Mesenchymal stem cell (in vitro differentiated cells and primary cell): ENCODE measurements at places on chromosomes 1 and 21.

- no peak for DNase-seq
Observed at GRCh38 chr1:187630653-187631380, 802.1 kb downstream of the PLA2G4A start.

DNA sequence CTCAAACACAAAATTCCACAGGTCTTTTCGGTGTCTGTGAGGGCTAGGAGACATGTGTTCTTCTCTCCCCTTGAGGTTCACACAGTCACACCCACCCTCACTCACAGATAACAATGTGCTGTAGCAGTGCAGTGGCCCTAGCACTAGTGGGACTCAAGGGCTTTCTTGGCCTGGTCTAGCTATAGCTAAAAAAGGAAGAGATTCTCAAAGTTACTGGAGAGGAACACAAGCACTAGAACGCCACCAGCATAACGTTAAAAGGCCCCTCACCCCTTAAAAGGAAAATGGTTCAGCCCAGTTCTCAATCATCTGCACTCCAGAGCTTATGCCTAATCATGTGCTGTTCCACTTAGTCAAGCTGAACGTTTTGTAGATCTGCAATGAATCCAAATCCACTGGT lies 39.5 kb downstream of the RGS8 start:
- no peak for DNase-seq

DNA sequence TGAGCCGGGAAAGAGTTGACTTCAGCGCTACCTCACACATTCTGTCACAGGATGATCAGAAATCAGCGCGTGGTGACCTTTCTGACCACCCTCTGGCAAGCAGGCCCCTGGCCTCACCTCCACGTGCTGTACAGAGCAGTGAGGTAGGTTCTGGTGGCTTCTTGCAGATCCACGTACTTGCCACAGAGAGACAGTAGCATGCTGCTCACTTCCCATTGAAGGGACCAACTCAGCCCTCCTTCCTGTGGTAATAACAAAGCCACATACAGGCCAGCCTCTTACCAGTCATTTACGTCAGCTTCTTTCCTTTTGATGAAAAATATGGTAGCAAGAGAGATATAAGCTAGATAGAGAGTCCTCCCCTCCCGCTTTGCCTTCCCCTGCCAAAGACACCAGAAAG lies 200.7 kb downstream of the CHRM3 start:
- DNase-seq: no peak

DNA sequence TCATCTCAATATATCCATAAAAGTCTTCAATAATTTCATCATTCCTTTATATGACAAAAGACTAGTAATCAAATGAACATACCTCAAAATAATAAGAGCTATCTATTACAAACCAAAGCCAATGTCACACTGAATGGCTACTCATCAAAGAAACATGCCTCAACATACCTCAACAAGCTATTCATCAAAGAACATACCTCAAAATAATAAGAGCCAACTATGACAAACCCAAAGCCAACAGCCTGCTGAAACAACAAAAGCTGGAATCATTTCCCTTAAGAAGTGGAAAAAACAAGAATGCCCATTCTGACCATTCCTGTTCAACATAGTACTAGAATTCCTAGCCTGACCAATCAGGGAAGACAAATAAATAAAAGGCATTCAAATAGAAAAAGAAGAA lies 1373.7 kb downstream of the BRINP3 start:
- no peak for DNase-seq

- DNase-seq: no peak
Observed at GRCh38 chr1:21066356-21067012, 110.2 kb downstream of the EIF4G3 start.
